ENCODE measurements at places on chromosomes 5 and 9.

GRCh38 chr5:121257621-121258020, 594.1 kb upstream of the FTMT start:
- DNase-seq, result no peak

- no peak for DNase-seq
These were observed 183.4 kb downstream of the DMRT2 start for GRCh38 chr9:1233568-1233967.

DNA sequence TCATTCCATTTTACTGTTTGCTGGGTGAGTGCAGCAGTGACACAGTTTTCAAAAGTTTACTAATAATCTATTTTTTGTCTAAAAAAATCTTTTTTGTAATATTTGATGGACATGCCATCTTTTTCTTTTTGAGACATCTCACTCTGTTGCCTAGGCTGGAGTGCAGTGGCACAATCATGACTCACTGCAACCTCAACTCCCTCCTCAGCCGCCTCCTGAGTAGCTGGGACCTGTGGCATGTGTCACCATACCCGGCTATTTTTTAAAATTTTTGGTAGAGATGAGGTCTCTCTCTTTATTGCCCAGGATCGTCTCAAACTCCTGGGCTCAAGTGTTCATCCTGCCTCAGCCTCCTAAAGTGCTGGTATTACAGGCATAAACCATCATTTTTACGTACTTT, 86.0 kb downstream of the KDM4C start:
- DNase-seq, result no peak

- no peak for DNase-seq
These were observed 12.4 kb upstream of the SUB1 start for GRCh38 chr5:32572778-32573480.

- no peak for DNase-seq
These were observed 55.2 kb upstream of the SHISAL2B start for GRCh38 chr5:64634997-64635686.
